ENCODE measurements at places on chromosomes 7 and 10. TPM values are rescaled to one million over a fixed set of nuclear protein-coding genes. Genes with fewer than 3 reads are reported as not detected.

DNA sequence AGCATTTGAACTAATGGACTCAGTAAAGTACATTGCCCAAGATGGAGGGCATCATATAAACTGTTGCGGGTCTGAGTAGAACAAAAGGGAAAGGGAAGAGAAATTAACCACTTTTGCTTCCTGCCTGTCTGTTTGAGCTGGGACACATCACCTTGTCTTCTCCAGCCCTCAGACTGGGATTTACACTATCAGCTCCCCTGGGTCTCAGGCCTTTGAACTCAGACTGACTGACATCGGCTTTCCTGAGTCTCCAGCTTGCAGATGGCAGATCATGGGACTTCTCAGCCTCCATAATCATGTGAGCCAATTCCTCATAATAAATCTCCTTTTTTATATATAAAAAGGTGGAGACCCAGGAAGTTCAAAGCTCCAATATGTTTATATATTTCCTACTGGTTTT, 23.0 kb upstream of the WASL start:
- DNase-seq, result no peak

DNA sequence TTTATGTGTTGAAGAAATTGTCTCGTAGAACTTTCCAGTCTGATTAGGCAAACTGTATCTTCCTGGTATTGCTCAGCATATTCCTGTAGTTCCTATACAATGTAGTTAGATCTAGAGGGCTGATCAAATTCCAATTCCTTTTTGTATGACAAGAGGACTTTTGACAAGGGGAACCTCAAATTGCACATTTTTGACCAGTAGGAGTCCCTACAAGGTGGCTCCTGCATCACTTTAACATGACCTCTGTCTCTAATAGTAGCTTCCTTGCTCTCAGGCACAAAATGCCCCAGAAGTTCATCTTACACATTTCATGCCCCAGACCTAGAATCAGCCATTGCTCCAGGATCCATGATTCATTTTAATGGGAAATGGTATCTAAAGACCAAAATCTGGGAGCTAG, 18.7 kb downstream of the HERPUD2 start:
- no peak for DNase-seq

- no peak for DNase-seq
Measured at GRCh38 chr7:146700015-146700560, 583.5 kb downstream of the CNTNAP2 start.

DNA sequence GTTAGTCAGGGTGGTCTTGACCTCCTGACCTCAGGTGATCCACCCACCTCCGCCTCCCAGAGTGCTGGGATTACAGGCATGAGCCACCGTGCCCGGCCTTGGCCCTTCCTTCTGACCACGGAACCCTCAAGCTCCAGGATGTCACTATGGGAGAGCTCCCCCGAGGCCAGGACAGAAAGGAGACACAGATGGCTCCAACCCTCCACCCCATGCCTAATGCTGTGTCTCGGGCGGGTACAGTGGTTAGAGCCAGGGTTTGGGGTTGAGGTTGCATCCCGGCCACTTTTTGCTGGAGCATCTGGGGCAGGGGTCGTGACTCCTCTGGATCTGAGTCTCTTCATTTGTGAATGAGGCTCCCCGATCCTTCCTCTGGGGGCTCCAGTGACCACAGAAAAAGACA, 8.1 kb downstream of the MYL10 start:
- peak; percentile 61 for DNase-seq

Gene GNG11
- 1.9 TPM for total RNA-seq
